ENCODE measurements at places on chromosomes 3 and 15.

DNA sequence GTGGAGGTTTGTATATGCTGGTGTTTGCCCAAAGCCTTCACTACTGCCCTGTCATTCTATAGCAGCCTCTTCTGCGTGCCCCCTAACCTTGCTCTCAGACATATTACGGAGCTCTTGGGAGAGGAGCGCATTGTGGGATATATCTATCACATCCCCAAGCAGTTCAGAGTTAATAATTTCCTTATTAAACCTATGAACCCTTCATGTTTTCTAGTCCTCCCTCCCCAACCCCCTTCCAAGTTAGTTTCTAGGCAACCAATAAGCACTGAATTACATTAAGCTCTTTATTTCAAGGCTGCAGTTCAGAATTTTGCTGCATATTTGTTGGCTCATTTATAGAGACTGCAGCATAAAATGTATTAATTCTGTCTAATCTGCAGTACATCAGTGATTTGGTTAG lies 57.3 kb upstream of the GRM7 start:
- DNase-seq = no peak

DNA sequence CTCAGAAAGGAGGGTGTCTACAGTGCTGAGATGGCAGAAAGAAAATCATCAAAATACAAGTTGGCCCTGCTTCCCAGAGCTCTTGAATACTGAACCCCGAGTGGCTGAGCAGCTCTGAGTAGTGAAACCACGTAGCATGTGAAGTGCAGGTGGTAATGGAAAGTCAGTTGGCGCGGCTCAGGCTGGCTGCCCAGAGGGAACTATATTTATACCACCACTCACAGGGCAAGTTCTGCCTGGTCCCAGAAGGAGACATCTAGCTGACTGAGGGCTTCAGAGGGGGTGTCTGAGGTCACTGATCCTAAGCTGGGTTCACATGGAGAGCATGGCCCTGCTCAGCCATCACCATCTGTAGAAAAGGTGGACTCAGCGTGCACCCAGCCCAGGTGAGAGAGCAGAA lies 129.6 kb upstream of the AGBL1 start:
- DNase-seq = no peak

- no peak for DNase-seq
These were observed 68.8 kb downstream of the VGLL3 start for GRCh38 chr3:86921971-86922680.

DNA sequence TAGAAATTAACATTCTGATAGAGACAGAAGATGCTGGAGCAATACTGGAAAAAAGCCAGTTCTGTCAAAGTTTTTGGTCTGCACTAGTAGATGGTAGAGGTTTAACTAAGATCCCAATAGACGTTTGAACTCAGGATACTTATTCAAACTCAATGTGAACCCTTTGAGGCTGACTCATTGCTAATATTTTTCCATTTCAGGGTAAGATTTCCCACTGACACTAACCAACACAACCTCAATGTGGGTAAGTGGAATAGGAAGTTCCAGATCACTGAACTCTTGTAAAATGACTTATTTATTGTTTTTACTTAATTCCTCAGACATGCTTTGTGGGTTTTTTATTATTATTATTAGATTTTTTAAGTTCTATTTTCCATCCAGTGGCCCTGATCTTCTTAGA lies 1024.8 kb downstream of the EPHA3 start:
- no peak for DNase-seq

GRCh38 chr3:143066033-143066432 lies 53.5 kb upstream of the CHST2 start:
- no peak for DNase-seq

GRCh38 chr3:260898-261297 lies 64.3 kb downstream of the CHL1 start:
- DNase-seq = no peak

DNA sequence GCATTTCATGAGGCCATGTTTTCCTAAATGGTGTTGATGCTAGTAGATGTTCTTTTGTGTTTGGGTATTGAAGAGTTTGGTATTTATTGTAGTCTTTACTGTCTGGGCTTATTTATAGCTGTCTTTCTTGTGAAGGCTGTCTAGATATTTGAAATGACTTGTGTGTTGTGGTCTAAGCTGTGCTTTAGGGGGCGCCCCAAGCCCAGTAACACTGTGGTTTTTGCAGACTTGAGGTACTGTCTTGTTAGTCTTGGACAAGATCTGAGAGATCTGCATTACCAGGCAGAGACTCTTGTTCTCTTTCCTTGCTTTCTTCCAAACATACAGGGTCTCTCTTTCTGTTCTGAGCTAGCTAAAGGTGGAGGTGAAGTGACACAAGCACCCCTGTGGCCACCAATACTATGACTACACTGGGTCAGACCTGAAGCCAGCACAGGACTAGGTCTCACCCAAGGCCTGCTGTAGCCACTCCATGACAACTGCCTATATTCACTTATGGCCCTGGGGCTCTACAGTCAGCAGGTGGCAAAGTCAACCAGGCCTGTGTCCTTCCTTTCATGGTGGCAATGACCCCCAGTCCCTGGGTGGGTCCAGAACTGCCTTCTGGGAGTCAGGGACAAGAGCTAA lies 152.1 kb upstream of the TBC1D5 start:
- peak; percentile 47 for DNase-seq

DNA sequence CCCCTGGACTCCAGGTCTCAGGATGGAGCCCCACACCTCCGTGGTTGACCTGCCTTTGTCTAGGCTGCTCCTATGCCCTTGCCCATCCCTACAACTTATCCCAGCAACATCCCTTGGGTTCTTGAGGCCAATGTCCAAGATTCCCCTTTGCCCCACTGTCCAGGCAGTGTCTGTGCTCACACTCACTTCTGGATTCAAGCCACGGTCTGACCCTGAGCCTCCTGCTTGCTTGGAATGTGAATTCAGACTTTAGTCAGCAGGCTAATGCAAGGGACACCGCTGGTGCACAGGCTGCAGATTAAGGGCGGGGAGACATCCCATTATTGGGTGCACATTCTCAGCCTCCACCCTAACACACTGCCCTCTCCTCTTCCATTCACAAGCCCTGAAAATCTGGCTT lies 154.1 kb downstream of the WNT5A start:
- DNase-seq = no peak

DNA sequence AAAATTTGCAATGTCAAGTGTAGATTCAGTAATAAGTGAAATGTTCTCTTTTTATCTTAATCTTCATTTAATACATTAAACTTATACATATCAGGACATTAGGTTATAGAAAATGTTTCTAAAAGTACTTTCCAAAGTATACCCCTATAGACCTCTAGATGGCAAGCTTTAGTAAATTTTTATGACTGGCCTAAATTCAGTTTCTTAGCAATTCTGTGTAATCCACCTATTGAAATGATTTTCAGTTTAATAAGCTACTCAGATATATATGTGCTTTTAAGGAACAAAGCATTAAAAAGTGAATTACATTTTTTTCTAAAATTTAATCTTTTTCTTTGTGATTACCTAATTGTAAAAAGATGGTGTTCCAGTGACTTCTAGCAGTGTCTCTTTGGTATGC lies 342.2 kb downstream of the GBE1 start:
- no peak for DNase-seq

DNA sequence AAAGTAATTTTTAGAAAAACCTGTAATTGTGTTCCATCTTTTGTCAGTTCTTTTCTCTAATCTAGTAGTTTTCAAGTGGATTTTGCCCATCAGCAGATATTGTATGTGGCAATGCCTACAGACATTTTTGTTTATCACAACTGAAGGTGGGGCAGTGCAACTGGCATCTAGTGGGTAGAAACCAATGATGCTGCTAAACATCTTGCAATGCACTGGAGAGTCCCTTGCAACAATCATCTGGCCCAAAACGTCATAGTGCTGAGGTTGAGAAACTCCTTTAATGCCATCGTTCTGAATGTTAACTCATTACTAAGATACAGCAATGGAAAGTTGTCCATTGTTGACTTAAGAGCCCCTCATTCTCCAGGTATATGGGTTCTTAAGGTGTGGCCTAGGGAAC lies 80.1 kb downstream of the BTD start:
- DNase-seq = no peak

- DNase-seq = no peak
These were observed 247.8 kb downstream of the ALCAM start for GRCh38 chr3:105614288-105615030.

- DNase-seq = no peak
These were observed 30.7 kb downstream of the KATNBL1 start for GRCh38 chr15:34179234-34179633.

DNA sequence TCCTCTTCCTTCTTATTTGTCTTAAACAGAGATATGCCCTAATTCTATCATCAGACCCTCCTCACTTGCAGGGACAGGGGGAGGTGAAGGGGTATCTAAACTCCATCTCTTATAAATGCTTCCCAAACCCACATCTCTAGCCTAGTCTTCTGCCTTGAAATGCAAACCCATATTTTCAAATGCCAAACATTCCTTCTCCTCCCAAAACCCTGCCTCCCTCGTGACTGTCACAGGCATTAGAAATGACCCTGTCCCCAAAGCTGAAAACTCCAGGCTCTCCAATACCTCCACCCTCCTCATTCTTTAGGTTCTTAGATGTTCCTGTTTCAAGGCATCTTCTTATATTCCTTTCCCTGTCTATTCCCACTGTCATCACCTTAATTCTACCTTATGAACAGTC lies 191.0 kb downstream of the ERC2 start:
- no peak for DNase-seq

DNA sequence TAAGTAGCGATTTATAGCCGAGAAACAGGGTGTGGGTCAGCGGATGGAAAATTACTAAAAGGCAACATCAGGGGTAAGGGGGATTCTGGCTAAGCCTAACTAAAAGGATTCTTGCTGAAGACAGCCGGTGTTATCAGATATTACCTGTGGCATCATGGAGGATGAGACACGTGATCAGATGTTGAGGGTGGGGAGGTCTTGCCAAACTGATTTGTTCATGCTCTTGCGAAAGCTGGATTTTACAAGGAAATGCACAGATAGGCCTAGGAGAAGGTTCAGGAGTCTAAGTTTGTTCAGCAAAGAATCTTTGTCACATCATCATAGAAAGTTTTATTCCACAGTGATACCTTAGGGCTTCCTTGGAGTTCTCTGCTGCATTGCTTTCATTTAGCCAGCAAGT lies 396.8 kb upstream of the TBL1XR1 start:
- DNase-seq = no peak

DNA sequence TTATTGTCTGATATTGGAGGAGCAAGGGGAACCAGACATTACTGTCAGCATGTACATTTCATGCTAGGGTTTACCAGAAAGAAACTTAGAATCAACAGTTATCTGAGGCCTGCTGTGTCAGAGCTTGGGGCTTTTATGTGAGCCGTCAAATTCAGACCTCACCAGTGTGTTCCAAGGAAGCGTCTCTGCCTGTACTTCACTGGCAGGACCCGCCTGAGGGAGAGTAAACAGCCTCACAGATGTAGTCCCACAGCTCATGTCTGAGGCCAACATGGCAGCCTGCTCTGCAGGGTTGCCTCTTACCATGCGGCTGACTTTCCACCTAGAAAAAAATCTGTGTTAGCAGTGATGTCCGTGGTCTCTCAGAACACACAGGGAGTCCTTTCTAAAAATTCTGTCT lies 74.3 kb downstream of the GHSR start:
- DNase-seq = no peak

- no peak for DNase-seq
These were observed 172.5 kb downstream of the ABHD5 start for GRCh38 chr3:43862992-43863805.

DNA sequence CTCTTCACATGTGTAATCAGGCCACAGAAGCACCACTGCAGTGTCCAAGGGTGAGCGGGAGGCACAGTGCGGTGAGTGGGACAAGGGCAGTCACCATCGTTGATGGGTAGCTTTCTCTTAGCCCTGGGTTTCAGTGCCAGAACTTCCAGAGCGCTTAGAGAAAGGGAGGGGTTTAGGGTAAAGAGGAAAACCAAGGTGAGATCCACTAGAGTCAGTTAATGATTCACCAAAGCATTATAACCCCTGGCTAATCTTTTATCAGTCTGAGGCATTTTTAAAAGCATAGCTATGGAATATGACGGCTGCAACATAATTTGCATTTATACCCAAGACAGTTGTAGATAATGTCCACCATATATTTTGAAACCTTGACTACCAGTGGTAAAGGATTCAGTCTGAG lies 94.8 kb downstream of the SHQ1 start:
- no peak for DNase-seq

DNA sequence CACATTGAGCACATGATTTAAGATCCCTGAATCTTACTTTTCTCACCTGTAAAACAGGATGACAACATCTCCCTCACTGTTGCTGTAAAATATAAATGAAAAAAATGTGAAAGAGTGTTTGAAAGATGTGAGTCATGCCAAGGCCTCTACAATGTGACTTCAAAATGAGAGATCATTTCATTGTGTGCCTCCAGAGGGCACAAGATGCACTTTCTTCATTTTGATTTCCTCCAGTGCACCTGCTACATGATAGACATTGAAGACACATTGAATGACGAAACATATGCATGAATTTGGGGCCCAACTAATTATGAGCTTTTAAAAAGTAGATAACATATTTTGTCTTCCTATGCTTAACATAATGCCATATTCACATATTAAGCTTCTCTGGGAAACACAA lies 170.3 kb downstream of the MOBP start:
- no peak for DNase-seq

DNA sequence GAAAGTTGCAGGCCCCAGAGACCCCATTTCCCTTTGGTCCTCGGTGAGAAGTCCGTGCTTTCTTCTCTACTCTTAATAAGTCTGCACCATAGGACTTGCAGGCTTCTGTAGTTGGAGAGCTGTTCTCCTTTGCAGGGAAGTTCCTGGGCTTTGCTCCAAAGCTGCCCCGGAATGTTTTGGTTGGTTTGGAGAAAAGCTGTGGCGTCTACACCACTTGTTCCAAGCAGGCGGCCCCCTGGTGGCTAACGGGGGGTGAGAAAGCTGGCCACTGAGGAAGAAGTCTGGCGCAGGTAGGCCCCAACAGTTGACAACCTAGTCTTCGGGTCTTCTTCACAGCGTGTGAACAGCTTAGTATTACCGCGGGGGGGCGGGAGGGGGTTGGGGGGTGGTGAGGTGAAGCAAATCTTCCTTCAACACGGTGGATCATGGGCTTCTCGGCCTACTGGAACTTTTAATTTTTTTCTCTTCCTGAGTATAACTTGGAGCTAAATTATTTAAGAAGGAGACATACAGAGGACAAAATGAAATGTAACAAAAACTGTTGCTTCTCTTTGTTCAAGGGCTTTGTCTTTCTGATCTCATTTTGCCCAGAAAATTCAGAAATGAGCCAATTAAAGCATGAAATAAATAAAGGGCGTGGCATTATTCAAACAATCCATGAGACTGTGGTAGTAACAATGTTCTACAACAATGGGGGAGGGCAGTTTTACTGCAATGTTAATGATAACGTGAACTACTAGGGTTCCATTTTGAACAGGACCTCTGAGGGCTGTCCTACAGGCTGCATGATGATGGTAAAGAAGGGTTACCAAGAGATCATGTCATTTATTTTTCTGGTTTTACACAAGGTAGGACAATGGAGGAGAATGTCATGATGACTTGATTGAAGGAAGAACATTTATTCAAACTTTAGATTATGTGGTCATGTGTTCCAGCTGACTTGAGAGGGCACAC lies 2.2 kb upstream of the THRB start:
- no peak for DNase-seq
